RWPE2 (cell line): ENCODE measurements at places on chromosomes 7 and 10.

DNA sequence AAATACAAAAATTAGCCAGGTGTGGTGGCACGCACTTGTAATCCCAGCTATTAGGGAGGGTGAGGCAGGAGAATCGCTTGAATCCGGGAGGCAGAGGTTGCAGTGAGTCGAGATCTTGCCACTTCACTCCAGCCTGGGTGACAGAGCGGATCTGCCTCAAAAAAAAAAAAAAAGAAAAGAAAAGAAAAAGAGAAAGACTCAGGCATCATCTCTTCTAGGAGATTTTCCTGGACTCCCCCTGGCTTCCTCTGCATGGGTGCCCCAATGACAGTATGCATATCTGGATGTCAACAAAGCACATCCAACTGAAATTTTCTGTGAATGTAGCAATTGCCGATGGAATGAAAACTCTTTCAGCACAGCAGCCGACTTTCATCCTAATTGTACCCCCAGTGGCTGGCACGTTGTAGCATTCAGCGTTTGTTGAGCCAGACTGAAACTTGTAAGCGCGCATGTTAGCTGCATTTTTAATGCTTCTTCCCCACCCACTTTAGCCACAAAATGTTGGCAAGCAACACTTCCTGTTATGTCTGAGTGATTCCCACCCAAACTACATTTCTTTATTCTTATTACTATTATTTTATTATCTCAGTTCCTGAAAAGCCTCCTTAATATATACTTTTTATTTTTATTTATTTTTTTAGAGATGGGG, 70.2 kb downstream of the PRTFDC1 start:
- no peak for DNase-seq

DNA sequence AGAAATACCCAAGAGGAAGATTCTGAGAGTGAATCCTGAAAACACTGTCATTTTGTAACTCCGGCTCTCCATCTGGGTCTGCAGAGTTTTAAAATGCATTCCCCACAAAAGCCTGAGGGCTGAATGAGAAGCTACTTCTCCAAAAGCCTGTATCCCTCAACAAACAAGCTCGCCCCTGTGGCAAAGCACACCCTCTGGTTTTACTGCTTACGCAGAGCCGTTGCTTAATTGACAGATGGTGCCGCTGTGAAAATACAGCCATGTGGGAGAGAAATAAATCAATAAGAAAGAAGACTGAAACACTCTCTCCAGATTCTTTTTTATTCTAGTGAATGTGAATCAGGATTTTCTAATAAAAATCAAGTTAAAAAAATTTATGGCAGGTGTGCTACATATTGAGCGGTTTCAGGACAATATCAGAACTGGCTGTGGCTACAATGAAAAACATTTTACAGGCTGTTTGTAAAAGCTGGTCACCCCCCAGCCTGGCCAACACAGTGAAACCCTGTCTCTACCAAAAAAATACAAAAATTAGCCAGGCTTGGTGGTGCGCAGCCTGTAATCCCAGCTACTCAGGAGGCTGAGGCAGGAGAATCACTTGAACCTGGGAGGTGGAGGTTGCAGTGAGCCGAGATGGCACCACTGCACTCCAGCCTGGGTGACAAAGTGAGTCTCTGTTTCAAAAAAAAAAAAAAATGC, 32.5 kb downstream of the C7orf33 start:
- DNase-seq: no peak

- no peak for DNase-seq
Measured at GRCh38 chr10:13272164-13272571, 27.7 kb downstream of the PHYH start.

- no peak for DNase-seq
Measured at GRCh38 chr7:127978421-127978820, 52.8 kb downstream of the LRRC4 start.

DNA sequence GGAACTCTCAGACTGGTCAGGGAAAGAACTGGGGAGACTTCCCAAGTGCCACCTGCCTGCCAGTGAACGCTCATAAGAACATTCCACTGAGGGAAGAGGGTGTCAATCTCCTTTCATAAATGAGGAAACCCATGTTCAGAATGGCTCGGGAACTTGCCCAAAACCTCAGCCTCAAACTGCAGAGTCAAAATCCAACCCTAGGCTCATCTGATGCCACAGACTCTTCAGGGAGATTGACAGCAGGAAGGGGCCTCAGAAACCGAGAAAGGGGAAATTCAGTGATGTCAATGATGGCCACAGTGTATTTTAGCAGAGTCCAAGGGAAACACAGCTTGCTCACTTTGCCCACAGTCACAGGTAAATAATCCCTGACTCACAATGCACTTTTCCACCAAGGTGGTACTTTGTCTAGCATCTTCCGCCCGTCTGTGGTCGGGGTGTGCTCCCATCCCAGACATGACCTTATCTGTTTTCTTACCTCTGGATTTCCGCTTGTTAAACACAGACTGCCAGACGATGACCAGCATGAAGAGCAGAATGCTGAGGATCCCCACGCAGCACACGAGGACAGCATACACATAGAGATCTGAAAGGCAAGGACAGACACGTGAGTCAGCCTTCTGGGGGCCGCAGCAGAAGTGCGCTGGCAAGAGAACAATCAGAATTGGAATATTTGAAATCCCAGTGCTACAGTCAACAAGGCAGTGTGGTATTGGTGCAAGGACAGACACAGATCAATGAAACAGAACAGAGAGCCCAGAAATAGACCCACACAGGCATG, 38.4 kb downstream of the VSTM4 start:
- DNase-seq: no peak

DNA sequence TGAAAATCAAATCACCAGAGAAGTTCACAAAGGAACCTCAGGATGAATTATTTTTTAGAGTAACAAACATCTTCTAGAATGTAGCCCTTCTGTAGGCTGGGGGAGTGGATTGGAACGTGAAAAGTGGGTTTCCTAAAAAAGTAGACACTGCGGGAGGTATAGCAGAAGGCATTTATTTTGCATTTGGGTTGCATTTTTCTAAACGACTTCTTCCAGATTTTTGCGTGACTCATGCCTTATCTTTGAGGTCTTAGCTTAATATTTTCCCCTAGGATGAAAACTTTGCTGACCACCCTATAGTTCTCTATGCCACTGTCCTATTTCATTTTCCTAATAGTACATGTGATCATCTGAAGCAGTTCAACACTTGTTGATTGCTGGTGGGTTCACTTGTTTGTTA, 112.7 kb upstream of the JCAD start:
- no peak for DNase-seq

GRCh38 chr7:157404845-157405481, 68.2 kb downstream of the DNAJB6 start:
- DNase-seq: peak; percentile 86

DNA sequence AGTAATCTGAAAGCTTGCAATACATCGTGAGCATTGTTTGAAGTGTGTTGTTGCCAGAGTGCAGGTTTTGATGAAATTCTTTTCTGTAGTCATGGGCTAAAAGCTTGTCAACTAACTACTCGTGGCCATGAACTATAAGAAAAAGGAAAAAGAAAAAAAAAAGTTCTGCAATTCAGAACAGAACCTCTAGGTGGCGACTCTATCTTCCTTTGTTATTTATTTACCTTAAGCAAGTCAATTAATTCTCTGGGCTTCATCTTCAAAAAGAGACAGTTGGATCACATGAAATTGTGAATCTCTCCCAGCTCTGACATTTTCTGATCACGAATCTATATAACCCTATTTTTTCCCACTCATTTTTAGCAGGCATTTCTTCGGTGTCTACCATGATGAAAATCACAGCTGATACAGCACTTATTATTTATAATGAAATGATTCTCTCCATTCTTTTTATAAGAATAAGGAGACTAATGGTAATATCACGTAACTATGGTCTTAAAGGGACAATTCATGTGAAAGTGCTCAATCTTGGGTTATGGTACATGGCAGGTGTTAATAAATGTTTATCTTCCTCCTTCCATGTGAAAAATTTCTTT, 18.8 kb downstream of the TMEM196 start:
- no peak for DNase-seq

GRCh38 chr10:84825330-84825729, 496.9 kb downstream of the CCSER2 start:
- no peak for DNase-seq

GRCh38 chr10:4506095-4506494, 319.9 kb upstream of the AKR1E2 start:
- no peak for DNase-seq

GRCh38 chr7:70694971-70695794, 436.8 kb upstream of the GALNT17 start:
- DNase-seq: no peak
